ENCODE measurements at places on chromosomes 1 and 21.

DNA sequence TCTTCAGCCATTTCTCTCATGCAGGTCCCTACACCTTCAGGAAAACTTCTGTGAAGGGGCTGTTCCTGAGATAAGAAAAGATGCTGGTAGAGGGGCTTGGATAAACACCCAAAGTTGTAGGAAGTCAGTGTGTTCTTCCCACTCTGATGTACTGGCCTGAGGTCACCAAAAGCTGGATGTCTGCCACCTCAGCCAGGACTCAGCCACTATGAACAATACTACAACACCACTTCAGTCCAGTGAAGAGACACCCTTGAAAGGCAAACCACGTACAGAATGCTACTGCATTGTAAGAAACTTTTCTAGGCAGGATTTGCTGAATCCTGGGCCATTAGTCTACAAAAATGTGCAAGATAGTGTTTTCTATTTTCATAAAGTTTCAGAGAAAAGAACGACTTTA lies 2.4 kb downstream of the PTPN14 start:
- DNase-seq, result no peak

GRCh38 chr1:17200246-17200645 lies 4.7 kb upstream of the PADI1 start:
- DNase-seq, result no peak

DNA sequence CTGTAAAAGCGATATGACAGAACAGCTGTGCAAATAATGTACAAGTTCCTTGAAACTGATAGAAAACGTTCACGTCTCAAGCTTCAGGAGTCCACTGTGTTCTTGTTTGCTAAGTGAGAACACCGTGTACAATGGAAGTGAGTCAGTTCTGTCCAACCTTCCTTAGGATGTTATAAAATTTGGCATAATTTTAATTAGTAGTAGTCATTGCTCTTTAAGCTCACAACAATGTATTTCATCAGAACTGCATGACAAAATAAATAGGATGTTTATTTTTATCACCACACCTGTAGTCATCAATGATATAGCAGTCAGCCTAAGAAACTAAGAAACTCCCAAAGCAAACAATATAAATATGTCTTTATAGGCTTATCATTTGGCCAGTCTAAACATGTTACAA lies 53.0 kb downstream of the RGS2 start:
- no peak for DNase-seq

- DNase-seq, result no peak
Measured at GRCh38 chr1:169305356-169305755, 62.2 kb downstream of the NME7 start.

DNA sequence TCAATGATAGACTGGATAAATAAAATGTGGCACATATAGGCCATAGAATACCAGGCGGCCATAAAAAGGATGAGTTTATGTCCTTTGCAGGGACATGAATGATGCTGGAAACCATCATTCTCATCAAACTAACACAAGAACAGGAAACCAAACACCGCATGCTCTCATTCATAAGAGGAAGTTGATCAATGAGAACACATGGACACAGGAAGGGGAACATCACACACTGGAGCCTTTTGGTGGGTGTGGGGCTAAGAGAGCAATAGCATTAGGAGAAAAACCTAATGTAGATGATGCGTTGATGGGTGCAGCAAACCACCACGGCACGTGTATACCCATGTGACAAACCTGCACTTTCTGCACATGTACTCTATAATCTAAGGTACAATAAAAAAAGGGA lies 883.4 kb upstream of the PRMT6 start:
- DNase-seq, result no peak

DNA sequence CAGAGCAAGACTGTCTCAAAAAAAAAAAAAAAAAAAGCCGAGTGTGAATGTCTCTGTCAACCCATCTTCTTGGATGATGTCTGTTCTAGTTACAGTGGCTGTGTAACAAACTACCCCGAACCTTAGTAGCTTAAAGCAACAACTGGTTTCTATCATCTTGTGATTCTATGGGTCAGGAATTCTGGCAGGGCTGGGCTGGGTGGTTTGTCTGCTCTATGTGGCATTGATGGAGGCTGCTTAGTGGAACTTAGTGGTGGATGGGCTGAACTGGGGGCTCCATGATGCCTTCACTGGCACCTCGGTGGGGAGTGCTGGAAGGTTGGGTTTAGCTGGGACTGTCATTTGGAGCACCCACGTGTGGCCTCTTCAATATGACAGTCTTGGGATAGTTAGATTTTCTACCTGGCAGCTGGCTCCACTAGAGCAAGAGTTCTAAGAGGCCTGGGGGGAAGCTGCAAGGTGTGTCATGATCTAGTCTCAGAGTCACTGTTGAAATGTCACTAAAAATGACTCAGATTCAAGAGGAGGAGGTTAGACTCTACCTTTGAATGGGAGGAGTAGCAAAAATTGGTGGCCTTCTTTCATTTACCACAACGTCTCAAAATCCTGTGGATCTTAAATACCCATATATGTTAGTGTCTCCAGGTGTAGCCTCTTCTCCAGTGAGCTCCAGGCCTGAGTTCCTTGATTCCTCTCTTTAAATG lies 18.6 kb downstream of the ACOT11 start:
- DNase-seq, result no peak

GRCh38 chr1:76585980-76586674 lies 281.2 kb upstream of the ST6GALNAC5 start:
- no peak for DNase-seq

All from AG04449 (cell line).